Activated CD4-positive, alpha-beta T cell treated with anti-CD3 and anti-CD28 coated beads for 4 hours (primary cell): ENCODE measurements at places on chromosomes 3 and 15.

GRCh38 chr3:52225452-52226228 is at the start of gene TLR9:
TLR9 (minus strand) TSS chr3:52225645; CDS start chr3:52225529, 116 bp downstream.
- DNase-seq: no peak

GRCh38 chr3:33612607-33613006 is 105.4 kb downstream of the CLASP2 start:
- DNase-seq: no peak

DNA sequence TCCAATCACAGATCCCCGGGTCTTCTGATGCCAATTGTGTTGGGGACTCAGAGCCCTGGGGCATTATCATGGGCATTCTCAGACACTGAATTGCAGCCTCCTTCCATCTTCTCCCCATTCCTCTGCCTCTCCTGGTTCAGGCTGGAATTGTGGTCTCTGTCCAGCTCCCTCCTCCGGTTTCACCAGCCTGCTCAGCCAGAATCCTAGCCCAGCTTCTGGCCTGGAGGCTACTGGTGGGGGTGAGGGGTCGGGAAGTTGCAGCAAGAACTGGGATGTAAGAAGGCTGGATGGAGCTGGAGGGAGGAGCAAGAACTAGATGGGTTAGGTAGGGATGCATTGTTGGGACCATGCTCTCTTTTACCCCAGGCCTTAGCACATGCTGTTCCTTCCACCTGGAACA is 53.5 kb downstream of the TLE3 start:
- DNase-seq: no peak

- DNase-seq: no peak
Observed at GRCh38 chr3:52539010-52539653, 2.7 kb downstream of the UQCC5 start.

GRCh38 chr3:31157893-31158620 is 263.6 kb upstream of the GADL1 start:
- no peak for DNase-seq

GRCh38 chr3:62335196-62335595 is 38.2 kb downstream of the FEZF2 start:
- no peak for DNase-seq
